Stimulated activated CD4-positive, alpha-beta T cell treated with anti-CD3 and anti-CD28 coated beads, TNF-alpha, amount 100 ng/mL, for 1 hour (primary cell): ENCODE measurements at places on chromosomes 11 and 22.

DNA sequence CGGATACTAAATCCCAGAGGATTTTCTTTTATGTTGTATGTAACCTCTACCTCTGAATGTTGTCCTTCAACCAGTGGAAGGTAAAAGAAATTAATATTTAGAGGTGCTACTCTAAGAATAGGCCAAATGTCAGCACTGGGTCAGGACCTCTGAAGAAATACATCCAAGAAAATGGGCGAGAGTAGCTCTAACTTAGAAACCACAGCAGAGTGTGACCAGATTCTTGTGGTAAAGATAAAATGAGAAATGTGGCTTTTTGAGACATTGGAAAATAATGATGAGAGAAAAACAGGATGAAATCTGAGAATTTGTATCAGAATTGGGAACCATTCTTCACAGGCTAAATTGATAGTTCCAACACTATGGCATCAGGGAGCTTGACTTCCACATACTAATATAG lies 63.5 kb downstream of the CSTPP1 start:
- no peak for DNase-seq

- DNase-seq: no peak
Observed at GRCh38 chr22:24498824-24499223, 3.7 kb downstream of the UPB1 start.

- no peak for DNase-seq
Observed at GRCh38 chr11:95282291-95282751, 51.3 kb upstream of the SESN3 start.

- no peak for DNase-seq
Observed at GRCh38 chr11:119754656-119755355, 25.8 kb upstream of the NECTIN1 start.

DNA sequence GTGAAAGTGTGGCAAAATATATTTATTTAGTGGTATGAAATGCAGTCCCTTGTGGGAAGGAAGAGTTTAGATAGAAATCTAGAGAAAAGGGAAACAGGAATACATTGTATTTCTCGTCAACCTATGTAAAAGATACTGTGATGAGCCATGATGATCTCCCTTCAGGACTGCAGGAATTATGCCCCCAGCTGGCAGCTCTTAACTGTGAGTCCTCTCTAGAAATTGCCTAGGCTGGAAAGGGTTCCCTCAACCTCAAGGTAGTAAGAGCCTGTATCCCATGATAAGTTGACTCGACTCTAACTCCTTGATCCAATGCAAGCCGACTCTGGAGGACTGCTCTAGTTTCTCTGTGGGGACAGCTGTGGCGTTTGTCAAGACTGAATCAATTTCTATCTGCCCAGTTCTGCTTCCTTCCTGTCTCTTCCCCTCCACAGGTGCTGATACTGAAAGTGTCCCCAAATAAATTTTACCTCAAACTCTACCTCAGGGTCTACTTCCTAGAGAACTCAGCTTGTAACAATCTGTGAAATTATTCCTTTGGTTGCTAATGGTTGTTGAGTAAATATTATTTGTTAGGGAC lies 897.3 kb downstream of the METTL15 start:
- no peak for DNase-seq
